Left lobe of liver (tissue), 2 donors: ENCODE measurements at places on chromosomes 1 and 21. TPM values are rescaled to one million over a fixed set of nuclear protein-coding genes. Genes with fewer than 3 reads are reported as not detected.

Gene SGIP1
- 0.30 TPM for total RNA-seq

Gene ACTN2
- not detected for total RNA-seq

Gene SAMSN1
- total RNA-seq = 1.6 TPM

Gene CR1L
- 0.43 TPM for total RNA-seq

Gene IL12RB2
- 0.43 TPM for total RNA-seq

Gene CDA
- 29.7 TPM for total RNA-seq

Gene CD58
- 2.7 TPM for total RNA-seq

Gene ERRFI1
- 316 TPM for total RNA-seq

Gene TNN
- 0.58 TPM for total RNA-seq

Gene NGF
- total RNA-seq = 0.55 TPM

Gene CD53
- total RNA-seq = 9.3 TPM

Gene NID1
- total RNA-seq = 49.7 TPM

Gene LRRN2
- 0.15 TPM for total RNA-seq

Gene HES4
- 3.9 TPM for total RNA-seq

Gene PKLR
- 109 TPM for total RNA-seq

Gene SH3BGR
- total RNA-seq = 5.8 TPM

Gene SPRR5
- not detected for total RNA-seq

Gene NECTIN4
- not detected for total RNA-seq

Gene C21orf58
- 2.1 TPM for total RNA-seq

Gene PGLYRP3
- total RNA-seq = not detected

- DNase-seq = no peak
Observed at GRCh38 chr1:58695206-58695605, 4.7 kb downstream of the MYSM1 start.

DNA sequence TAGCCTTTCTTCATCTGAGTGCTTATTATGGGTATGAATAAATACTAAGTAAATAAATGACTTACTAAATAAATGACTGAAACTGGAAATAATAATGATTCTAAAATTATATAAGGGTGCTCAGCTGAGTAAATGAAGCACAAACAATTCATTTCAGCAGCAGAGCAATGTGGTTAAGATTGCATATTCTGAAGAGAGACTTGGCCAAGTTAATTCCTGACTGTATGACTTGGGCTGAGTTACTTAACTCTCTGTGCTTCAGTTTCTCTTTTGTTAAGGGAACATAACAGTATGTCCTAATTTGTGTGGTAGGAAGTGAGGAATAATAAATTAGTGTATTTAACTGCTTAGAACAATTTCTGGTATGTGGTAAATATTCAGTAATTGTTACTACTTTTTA is 19.1 kb downstream of the AGL start:
- no peak for DNase-seq

DNA sequence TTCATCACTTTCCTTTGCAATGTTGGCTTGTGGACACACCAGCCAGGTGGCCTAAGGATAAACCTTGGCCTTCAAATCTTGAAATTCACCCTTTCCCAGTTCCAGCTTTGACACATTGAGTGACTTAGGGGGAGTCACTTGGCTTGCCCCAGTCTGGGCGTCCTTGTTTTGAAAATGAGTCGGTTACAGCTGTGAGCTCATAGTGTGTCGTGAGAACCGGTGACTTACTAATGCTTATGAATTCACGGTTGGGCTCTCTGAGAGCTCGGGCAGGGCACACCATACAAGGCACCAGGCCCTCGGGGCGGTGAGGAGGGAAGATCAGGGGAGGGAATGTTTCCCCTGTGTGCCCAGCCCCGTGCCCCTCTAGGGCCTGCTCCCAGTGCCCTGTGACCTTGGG is 126.9 kb upstream of the TMPRSS2 start:
- no peak for DNase-seq

GRCh38 chr1:22930240-22930912 is 42.3 kb downstream of the LACTBL1 start:
- DNase-seq = no peak

- DNase-seq = no peak
Observed at GRCh38 chr1:204357551-204358490, 1.9 kb downstream of the PLEKHA6 start.

DNA sequence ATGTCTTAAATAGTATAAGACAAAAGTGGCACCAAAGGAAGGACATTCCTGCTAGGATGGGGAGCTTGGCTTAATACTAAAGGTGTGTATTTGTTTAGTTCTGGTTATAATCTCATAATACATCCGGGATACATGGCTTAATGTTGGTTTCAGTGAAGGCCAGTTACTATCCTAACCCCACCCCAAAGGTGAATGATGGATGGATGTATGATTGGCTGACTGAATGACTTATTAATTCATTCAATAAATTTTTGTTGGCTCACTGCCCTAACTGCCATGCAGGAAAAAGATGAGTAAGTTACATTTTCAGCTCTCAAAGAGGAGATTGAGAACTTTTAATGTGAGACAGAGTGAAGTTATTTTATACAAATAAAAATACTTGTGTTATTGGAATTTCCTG is 52.2 kb downstream of the PHACTR4 start:
- DNase-seq = no peak

- DNase-seq = peak; percentile 82
Observed at GRCh38 chr1:25695090-25695770, 78.6 kb downstream of the MAN1C1 start.

DNA sequence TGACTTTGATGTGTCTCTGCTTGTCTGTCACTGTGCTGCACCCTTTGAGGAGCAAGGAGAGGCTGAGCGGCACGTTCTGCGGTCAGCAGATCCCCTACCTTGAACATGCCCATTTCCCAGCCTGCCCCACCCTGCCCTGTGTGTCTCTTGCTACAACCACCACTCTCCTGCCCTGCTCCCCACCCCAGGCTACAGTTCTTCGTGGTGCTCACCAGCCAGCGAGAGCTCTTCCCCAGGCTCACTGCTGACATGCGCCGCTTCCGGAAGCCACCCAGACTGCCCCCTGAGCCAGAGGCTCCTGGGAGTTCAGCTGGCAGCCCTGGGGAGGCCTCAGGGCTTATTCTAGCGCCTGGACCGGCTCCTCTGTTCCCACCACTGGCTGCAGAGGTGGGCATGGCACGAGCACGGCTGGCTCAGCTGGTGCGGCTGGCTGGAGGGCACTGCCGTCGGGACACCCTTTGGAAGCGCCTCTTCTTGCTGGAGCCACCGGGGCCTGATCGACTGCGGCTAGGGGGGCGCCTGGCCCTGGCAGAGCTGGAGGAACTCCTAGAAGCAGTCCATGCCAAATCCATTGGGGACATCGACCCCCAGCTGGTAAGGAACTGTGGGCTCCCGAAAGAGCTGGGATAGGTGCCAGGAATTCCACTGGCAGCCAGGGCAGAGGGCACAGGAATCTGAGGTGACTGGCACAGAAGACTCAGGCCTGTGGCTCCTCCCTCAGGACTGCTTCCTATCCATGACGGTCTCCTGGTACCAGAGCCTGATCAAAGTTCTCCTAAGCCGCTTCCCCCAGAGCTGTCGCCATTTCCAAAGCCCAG is 5.6 kb downstream of the HYI start:
- peak; percentile 90 for DNase-seq

GRCh38 chr1:219783605-219784235 is 144.6 kb downstream of the SLC30A10 start:
- no peak for DNase-seq

DNA sequence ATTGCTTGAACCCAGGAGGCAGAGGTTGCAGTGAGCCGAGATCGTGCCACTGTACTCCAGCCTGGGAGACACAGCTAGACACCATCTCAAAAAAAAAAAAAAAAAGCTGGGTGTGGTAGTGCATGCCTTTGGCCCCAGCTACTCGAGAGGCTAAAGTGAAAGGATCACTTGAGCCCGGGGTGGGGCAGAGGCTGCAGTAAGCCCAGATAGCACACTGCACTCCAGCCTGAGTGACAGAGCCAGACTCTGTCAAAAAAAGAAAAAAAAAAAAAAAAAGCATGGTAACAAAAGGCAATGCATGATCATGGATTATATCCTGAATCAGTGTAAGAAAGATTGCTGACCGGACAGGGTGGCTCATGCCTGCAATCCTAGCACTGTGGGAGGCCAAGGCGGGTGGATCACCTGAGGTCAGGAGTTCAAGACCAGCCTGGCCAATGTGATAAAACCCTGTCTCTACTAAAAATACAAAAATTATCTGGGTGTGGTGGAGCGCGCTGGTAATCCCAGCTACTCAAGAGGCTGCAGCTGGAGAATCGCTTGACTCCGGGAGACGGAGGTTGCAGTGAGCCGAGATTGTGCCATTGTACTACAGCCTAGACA is 76.3 kb downstream of the RUSC1 start:
- no peak for DNase-seq

- no peak for DNase-seq
Observed at GRCh38 chr1:154862907-154863306, 7.2 kb downstream of the KCNN3 start.

DNA sequence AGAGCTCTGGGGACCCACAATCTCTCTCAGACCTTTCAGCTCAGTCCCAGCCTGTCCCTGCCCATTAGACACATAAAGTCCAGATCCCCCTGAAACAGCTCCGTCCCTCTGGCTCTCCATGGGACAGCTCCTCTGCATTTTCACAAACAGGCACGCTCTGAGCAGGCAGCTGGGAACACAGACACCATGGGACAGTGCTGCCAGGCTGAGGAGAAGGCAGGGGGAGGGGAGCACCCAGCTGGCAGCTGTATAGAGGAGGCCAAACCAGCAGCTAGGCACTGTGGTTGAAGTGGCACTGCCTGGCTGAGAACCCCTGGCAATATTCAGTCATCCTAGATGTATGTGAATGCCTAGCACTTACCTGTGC is 2.0 kb downstream of the TMEM63A start:
- no peak for DNase-seq

DNA sequence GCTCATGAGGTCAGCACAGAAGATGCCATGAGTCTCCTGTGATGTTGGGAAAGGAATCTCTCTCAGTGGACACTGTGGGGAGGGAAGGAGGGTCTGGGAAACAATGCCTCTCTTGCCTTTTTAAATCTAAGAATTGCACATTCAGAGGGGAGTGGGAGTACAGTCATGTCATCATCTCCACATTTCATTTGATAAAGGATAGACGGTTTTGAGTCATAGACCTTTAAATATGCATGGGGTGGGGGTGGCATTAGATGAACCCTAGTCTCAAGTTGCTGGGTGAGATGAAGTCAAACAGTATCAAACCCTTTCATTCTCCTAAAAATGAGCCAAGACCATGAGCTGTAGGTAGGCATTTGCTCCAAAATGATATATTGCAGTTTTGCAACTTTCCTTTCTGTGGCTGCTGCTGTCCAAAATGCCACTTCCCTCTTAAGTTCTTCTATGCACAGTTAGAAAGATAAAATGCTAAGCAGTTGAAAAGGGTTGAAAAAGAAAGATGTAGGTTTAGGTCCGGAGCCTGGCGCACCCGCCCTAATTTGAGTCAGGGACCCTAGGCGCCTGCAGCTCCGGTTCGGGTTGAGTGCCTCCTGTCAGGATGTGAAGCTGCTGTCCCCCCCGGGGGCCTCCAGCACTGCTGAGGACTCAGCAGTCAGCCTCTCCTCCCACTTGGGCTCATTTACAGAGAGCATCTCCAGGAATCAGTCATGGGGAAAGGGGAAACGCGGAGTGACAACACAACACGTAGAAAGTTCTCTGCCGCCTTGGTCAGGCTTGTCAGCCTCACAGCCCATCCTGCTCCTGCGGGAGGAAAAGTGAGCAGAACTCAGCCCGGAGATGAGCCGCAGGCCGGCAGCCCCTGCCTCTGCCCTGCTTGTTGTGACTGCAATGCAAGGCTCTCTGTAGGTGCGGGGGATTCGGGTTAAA is 479.3 kb upstream of the RUNX1 start:
- DNase-seq = no peak

GRCh38 chr21:41924368-41924754 is 29.5 kb downstream of the C2CD2 start:
- DNase-seq = no peak

DNA sequence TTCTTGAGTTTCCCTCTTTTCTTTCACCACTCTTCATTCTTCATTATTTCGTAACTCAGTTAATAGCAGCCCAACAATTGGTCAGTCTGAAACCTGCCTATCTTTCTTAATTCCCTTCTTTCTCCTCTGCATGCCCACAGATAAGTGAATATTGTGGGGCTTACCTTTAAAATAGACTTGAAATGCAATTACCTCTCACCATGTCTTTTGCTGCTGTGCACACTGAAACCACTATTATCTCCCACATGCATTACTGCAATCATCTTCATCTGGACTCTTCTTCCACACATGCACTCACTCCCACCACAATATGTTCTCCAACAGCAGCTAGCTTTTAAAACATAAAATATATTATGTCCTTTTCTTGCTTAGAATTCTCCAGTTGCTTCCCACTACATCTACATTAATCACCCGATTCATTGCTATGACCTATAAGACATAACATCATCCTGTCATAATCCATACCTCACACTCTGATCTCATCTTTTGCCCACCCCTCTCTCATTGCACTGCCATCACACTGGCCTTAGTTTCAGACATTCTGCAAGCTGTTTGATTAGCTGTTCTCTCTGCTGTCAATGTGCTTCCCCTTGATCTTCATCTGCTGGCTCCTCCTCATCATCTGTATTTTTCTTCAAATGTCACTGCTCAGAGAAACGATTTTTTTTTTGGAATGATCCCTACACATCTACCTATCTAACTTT is 304.8 kb downstream of the PTPRC start:
- DNase-seq = no peak

- no peak for DNase-seq
Observed at GRCh38 chr1:1136547-1137230, 20.8 kb upstream of the C1orf159 start.

DNA sequence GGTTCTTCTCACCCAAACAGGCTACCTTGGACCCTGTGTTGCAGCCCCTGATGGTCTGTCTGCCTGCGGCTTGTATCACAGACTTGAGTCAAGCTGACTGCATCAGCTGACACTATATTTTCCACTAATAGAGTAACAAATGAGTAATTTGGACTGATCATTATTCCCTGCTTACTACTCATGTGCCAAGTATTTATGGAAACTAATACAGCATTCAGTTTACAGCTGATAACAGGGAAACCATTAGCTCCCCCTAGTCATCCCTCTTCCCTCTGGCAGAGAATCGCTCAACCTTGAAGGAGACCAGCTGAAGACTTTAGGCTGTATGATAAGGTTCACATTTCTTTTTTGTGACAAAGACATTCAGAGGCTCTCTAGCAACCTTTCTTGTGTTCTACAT is 116.6 kb upstream of the SYT6 start:
- DNase-seq = no peak

GRCh38 chr1:17572264-17572985 is 32.9 kb downstream of the ARHGEF10L start:
- DNase-seq = no peak

GRCh38 chr21:28342212-28342810 is 650.4 kb downstream of the LTN1 start:
- DNase-seq = no peak

- DNase-seq = no peak
Observed at GRCh38 chr1:183241471-183241870, 55.4 kb downstream of the LAMC2 start.
